Forelimb muscle (tissue), 1 donor: ENCODE measurements at places on chromosomes 7 and 10.
A peak's percentile ranks its signal among the peaks of the same experiment; 100 is the strongest.

GRCh38 chr10:131088619-131089018 is 222.9 kb downstream of the TCERG1L start:
- no peak for DNase-seq

DNA sequence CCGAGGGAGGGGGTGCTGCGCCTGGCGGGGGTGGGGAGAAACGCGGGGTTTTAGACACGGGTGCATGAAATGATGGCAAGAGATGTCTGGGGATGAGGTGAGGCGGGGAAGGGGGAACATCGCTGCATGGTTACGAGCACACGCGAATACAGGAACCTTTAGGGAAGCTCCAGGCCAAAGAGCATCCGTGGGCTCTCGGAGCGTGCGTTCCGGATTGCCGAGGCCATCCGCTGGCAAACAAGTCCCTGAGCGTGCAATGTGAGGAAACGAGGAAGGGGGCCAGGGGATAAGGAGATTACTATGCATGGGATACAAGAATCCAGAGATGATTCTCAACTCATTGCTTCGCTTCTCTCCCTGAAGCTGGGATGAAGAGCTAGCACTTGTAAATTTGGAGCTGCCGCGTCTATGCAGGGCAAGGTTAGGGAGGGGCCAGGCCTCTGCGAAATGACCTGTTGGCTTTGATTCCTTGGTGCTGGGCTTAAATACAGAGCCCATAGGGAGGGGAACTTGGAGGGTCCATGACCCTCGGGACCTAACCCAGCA is 520 bp upstream of the WNT2 start:
- DNase-seq, result no peak

GRCh38 chr10:53744746-53745145 is 972.2 kb upstream of the MBL2 start:
- no peak for DNase-seq

GRCh38 chr10:102812231-102812876 is 24.9 kb downstream of the CYP17A1 start:
- no peak for DNase-seq

GRCh38 chr7:108132551-108133265 is 2.5 kb upstream of the LAMB4 start:
- DNase-seq, result no peak

GRCh38 chr10:70363971-70364771 is 18.3 kb downstream of the LRRC20 start:
- DNase-seq, result peak; percentile 65

DNA sequence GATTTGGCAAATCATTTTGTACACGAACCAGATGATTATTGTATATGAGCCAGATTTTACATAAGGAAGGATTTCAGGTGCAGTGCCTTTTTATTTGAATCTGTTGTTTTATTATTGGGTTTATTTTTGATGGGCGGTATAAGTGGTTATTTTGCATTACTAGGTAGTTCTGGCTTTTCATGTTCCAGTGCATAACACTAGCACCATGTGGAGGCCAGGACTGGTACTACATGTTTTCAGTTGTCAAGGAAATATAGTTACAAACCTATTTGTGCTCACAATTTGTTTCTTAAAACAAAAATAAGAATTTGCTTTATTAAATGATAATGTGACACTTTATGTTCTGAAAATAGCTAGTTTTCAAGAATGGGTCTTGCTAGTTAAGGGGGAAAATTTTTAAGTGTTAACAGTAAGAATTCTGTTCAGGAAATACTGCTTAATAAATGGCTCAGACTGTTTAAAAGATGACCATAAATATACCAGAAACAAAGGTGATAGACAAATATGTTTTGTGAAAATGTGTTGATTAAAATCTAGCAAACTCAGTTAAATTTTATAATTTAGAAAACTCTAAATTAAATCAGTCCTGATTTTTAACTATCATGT is 7.1 kb upstream of the SEMA3E start:
- DNase-seq, result no peak

DNA sequence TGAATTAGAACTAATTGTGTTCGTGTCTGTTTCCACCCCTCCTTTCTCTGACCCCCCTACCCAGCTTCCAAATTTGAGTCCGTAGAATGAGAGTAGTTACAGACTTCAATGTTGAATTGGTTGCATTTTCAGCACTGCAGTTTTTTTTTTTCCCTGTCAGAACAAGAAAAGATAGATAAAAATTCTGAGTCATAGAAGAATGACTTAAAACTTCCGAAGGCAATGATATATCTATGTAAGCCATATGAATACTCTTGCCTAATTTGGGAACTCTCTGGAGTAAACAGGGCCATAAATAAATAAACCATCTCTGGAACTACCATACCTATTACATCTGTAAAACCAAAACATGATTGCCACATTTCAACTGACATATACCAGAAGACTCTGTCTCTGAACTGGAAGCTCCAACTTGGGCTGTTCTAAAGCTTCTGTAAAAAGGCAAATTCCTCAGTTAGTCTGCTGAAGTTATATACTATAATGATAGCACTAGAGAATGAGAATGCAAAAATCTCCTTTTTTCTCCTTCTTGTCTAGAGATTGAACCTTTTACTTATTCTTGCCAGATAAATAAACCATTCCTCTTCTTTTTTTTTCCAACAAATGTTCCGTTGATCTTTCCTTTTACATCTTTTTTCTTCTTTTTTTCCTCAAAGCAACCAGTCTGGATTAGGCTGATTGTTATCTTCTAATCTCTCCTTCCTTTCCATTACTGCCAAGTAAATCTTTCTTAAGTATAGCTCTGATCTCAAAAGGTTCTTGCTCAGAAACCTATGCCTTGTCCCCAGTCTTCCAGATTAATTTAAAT is 23.5 kb downstream of the VCL start:
- no peak for DNase-seq

DNA sequence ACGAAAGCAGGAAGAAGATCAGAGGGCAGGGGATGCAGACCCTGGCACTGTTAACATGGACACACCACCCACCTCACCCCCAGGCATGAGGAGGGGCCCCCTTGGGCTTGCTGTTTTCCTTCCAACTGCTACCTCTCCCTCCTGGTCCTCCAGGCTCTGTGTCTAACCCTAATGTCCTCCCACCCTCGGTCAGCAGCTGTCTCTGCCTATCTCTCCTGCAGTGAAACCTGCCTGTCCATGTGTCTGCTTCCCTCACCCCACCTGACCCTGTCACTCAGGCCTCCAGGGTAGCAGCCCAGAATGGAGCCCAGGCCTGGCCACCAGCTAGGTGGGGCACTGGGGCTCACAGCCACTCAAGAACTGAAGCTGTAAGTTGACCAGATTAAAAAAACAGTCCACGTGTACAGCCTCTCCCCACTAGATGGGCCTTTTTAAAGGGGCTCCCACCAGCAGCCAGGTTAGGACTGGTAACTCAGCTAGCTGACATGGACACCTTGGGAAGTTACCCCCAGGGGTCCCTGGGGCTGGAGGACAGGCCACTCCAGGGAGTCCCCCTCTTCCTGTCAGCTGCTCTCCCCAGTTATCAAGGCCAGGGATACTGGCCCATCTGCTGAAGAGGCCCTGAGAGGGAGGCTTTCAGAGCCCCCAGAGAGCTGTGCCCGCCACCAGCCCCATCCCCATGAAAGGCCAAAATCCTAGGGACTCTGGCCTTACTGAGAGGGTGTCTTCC is 1.5 kb downstream of the SMARCD3 start:
- DNase-seq, result no peak

- DNase-seq, result no peak
These were observed 16.8 kb upstream of the GPR15LG start for GRCh38 chr10:84156768-84157167.

- DNase-seq, result no peak
These were observed 252.6 kb upstream of the ANKRD30A start for GRCh38 chr10:36872702-36873393.

GRCh38 chr10:78181381-78182055 is 147.9 kb downstream of the RPS24 start:
- DNase-seq, result no peak

DNA sequence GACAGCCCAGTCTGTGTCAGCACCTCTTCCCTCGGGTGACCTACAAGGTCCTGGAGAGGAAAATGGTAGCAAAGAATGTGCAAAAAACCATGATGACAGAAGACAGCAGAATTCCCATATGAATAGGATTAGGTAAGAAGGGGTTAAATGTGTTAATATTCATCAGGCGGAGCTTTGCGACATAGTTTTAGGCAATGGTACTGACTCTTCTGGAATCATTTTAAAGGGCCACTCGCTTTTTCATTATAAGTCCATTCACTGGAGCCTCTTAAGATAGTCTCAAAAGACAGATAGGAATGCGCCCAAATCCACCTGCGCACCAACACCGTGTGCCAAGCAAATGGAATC is 38.2 kb downstream of the DLG5 start:
- no peak for DNase-seq

GRCh38 chr7:149569025-149569725 is 71.6 kb upstream of the ZNF746 start:
- no peak for DNase-seq

DNA sequence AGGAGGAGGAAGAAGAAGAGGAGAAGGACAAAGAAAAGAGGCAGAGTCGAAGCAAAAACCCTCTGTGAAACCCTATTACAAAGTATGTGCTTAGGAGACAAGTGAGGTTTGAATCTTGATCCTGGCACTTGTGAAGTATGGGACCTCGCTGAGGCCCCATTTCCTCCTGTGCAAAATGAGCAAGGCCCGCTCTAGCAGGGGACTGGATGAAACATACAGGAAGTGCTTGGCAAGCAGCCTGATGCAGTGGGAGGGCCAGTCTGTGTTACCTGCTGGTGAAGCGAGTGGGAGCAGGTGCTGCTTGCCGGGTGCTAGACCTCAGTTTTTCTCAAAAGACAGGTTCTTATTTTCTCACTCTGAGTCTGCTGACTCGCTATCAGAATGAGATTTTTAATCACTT is 150.4 kb downstream of the JCAD start:
- no peak for DNase-seq

- no peak for DNase-seq
These were observed 350.3 kb upstream of the TEX47 start for GRCh38 chr7:89145801-89146200.

DNA sequence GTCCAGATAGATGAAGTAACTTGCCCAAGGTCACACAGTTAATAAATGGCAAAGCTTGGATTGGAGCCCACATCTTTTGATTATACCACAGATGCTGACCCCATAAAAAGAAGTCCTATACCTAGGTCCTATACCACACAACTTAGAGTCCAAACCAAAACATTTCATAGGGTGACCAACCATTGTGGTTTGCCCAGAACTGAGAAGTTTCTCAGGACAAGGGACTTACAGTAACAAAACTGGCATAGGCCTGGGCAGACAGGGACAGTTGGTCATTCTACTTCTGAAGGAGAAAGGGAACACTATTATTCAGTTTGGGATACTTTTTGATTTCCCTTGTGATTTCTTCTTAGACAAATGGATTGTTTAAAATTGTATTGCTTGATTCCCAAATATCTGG is 32.9 kb upstream of the PRLHR start:
- no peak for DNase-seq

- DNase-seq, result no peak
These were observed 82.3 kb upstream of the FAM20C start for GRCh38 chr7:109898-110556.

DNA sequence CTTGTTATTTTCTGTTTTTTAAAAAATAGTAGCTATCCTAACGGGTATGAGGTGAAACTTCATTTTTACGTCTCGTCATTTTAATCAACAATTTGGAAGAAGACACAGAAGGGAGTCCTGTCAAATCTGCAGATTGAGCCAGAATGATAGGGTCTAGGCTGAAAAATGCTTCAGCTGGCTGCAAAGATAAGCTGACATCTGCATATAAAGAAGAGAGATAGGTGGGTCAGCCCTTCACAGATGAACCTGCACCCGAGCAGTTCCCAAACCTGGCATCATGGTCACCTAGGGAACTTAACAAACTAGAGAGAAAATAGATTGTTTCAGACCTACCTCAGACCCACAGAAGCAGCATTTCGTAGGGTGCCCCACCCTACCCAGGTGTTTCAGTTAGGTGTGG is 35.2 kb upstream of the BMPR1A start:
- no peak for DNase-seq

- no peak for DNase-seq
These were observed 118.6 kb downstream of the ZMIZ1 start for GRCh38 chr10:79187121-79187940.

DNA sequence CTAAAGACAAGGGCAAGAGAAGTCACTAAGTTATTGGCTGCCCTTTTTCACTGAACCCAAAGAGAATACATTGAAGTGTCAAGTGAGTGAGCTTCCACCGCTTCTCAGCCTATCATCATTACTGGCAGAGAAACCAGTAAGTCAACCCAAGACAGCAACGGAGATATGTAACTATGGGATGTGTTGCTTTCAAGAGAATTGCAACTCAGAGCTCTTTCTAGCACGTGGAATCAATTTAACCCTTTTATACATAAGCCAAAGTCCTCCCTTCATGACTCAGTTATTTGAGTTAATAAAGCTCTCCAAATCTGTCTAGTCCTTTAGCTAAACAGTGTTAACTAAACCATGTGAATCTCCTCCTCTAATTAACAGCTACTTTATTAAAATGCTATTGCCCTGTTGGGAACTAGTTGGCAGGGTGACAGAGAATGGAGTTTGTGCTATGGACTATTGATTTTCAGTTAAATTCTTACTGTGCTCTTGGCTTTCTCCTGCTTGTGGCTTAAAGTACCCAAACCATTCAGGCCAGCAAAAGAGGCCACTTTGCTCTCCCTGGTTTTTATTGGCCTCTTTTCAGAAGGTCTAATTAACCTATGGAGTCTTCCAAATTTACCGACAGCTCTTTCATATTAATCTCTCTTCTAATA is 287.7 kb downstream of the NRG3 start:
- DNase-seq, result no peak

- no peak for DNase-seq
These were observed 1104.6 kb downstream of the SORCS3 start for GRCh38 chr10:105745596-105746148.

- DNase-seq, result no peak
These were observed 1198.6 kb downstream of the GATA3 start for GRCh38 chr10:9253121-9253520.

DNA sequence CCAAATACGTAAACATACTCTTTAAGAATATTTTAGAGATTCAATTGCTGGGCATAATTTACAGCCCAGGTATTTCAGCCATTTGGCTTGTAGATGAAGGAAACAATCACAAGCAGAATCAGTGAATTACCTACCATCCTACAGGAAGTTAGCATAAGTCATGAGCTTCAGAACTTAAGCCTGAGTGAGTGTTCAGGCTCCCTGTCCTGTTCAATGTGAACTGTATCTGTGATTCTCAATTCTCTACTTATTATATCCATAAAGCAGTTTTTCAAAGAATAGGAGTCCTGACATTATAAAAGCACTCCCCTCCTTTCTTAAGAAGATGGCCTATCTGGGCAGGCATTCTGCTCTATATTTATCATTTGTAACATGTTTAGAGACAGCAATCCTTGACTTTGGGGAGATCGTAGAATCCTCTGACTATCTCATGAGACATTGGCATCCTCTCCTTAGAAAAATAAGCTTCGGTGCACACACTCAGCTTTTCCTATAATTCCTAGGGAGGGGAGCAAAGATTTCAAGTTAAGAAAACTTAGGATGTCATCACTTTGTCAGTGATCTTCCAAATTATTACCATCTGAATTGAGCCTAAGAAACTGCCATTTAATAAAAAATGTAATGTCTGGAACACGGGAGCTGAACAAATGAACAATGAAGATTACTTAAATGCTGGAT is 645.2 kb upstream of the IGFBP3 start:
- DNase-seq, result no peak

GRCh38 chr7:52154382-52154781 is 837.8 kb upstream of the COBL start:
- DNase-seq, result no peak

- DNase-seq, result no peak
These were observed 51.8 kb downstream of the GALNT11 start for GRCh38 chr7:152076940-152077933.
